Iris pigment epithelial cell (primary cell): ENCODE measurements at places on chromosomes 2 and 18.

- DNase-seq: no peak
Measured at GRCh38 chr18:59884351-59884750, 15.4 kb upstream of the PMAIP1 start.

DNA sequence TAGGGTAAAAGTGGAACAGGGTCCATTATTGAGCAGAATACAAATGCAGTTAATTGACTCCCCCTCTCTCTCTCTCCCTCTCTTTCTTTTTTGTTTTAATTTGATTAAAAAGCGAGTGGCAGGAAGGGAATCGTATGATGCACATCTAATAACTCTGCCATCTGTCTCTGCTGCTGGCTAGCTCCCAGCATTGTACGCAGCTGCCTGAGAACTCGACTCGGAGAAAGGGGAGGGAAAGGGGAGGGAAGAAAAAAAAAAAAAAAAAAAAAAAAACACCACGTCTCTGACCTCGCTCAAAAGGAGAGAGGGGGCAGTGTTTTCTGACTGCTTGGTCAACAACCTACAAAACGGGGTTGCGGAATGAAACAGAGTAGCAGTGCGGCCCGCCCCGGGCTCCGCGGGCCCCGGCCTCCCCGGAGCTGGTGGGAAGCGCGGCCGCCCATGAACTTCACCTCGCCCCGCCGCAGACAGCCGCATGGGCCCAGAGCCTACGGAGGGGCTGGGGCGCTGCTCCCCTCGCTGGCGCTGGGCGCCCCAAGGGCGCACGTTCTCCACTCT, 265.7 kb downstream of the TCF4 start:
- peak; percentile 96 for DNase-seq

DNA sequence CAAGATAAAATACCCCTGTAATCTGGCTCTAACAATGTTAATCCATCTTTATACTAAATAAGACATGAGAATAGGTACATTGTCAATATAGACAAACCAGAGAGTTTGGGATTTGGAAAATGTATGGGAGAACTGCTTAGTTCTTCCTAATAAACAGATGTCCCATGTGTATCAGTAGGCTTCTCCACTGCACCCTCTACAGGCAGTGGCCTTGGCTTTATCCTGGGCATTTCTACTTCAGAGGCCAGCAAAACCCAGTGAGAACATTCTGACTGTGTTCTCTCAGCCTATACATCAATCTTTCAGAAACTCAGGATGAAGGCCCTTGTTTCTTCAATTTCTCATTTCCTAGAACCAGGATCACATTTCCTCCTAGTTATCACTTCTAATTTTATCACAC, 1167.5 kb upstream of the ACVR2A start:
- DNase-seq: peak; percentile 18

DNA sequence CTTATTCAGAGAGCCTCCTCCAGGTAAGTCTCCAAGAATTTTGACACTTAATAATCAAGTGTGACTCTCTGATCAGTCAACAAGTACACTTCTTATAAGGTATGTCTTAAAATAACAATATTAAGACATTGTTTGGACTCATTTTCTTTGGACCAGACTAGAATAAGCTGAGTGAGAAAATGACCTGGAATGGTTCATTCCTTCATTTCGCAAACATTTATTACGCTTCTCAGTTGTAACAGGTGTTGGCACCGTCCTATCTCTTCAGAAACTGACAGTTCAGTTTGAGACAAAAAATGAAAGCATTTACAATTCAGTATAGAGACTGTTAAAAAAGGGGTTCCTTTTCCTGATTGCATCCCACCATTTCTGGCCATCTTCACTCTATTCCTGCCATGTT, 46.6 kb downstream of the TSPYL6 start:
- DNase-seq: peak; percentile 53
